Right lobe of liver (tissue), 6 donors: ENCODE measurements at places on chromosomes 3 and 15. TPM values are rescaled to one million over a fixed set of nuclear protein-coding genes. Genes with fewer than 3 reads are reported as not detected.

GRCh38 chr3:166499636-166500035 is 662.4 kb upstream of the BCHE start:
- DNase-seq: no peak

DNA sequence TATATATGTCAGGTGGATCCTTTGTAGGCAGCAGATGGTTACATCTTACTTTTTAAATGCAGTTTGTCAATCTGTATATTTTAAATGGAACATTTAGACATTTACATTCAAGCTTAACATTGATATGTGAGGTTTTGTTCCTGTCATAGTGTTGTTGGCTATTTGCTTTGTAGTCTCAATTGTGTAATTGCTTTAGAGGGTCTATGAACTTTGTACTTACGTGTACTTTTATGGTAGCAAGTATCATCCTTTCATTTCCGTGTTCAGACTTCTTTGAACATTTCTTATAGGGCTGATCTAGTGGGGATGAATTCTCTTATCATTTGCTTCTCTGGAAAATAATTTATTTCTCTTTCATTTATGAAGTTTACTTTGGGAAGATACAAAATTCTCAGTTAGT is 656.0 kb downstream of the OTOL1 start:
- no peak for DNase-seq

GRCh38 chr3:37814547-37814946 is 47.1 kb upstream of the CTDSPL start:
- no peak for DNase-seq

DNA sequence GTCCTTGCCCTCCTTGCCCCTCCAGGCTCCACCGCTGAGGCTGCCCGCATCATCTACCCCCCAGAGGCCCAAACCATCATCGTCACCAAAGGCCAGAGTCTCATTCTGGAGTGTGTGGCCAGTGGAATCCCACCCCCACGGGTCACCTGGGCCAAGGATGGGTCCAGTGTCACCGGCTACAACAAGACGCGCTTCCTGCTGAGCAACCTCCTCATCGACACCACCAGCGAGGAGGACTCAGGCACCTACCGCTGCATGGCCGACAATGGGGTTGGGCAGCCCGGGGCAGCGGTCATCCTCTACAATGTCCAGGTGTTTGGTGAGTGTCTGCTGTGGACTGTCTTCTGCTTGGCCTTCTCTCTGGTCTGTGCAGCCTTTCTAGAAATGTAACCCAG is 61.0 kb downstream of the BOC start:
- no peak for DNase-seq

DNA sequence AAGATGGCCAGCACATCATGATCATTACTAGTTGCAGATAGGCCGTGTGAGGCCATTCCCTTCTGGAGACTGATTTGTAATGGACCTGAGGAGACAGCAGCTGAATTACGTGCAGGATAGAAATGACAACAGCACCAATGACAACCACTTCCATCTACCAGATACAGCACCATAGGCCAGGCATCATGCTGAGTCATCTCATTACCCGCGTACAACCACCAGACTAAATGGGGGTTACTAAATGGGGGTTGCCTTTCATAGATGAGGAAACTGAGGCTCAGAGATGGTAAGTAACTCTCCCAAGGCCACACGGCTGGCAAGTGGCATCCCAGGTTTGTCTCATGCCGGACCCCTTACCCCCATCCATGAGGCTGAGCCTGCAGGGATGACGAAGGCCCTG is 32.8 kb upstream of the FAM107A start:
- no peak for DNase-seq

Gene RETNLB
- total RNA-seq: not detected

Gene LOXL1
- 1.1 TPM for total RNA-seq

DNA sequence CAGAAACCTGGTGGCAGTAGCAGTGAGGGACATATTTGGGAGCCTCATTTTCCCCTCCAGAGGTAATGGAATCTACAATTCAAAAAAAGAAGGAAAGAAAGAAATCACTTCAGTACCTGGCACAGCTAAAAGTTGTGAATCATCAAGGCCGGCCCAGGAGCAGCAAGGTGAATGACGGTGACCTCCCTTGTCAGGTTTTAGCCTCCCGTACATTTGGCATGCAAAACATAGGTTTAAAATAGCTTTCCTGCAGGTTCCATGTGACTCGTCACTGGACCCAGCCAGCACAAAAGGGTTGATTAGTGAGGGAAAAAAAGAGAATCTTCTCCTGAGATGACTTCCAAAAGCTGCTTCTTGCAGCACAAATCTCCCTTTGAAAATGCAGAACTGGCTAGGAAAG is 394.2 kb downstream of the LSAMP start:
- no peak for DNase-seq

Gene C3orf85
- 8.3 TPM for total RNA-seq

GRCh38 chr3:38039101-38039898 is at the start of gene DLEC1:
DLEC1 (plus strand) TSS chr3:38039208; CDS start chr3:38039226, 18 bp downstream.
- DNase-seq: peak; percentile 75

Gene GOLGA8S
- 0.20 TPM for total RNA-seq

Gene MKRN2OS
- not detected for total RNA-seq

DNA sequence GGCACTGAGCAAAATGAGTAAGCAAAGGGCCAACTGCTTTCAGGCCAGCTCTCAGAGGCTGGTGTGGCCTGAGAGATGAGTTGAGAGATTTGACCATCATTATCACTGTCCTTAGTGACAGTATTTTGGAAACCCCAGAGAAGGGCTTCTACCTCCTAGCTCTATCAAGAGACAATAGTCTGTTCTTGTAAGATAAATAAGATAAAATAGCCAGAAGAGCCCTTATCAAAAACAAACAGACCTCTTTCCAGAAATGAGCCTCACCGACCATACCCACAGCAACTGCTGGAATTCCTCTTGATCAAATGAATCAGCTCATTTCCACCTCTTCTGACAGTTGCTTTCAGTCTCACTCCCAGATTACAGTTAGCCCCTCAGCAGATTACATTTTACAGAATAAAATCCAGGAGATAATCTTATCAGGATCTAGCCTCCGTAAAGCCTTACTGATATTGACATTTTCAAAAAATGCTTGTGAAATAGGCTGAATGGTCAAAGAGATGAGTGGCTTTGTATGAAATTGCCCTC is 4.5 kb downstream of the HDC start:
- DNase-seq: no peak

- no peak for DNase-seq
These were observed 129.6 kb downstream of the CHSY1 start for GRCh38 chr15:101122266-101122665.

Gene ABI3BP
- 4.7 TPM for total RNA-seq

DNA sequence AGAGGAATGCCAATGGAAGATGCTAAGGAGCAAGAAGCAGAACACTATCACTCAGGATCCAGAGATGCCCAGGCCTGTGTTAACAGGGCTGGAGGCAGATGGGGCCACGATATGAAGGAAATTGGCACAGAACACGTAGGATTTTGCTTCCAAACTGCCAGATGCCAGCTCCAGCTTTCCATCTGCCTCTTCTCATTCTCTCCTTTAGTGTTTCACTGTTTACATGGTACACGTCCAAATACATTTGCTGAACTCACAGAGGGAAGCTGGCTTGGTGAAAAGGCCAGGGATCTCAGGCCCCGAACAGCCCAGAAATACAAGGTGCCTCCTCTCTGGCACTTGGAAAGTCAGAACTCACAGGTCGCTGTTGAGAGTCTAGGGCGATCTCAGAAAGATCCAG is 187.0 kb downstream of the NTRK3 start:
- no peak for DNase-seq

Gene SLC51B
- total RNA-seq: 1.9 TPM

Gene CNBP
- total RNA-seq: 215 TPM

- no peak for DNase-seq
These were observed 4.9 kb downstream of the FLNB start for GRCh38 chr3:58013099-58013498.

DNA sequence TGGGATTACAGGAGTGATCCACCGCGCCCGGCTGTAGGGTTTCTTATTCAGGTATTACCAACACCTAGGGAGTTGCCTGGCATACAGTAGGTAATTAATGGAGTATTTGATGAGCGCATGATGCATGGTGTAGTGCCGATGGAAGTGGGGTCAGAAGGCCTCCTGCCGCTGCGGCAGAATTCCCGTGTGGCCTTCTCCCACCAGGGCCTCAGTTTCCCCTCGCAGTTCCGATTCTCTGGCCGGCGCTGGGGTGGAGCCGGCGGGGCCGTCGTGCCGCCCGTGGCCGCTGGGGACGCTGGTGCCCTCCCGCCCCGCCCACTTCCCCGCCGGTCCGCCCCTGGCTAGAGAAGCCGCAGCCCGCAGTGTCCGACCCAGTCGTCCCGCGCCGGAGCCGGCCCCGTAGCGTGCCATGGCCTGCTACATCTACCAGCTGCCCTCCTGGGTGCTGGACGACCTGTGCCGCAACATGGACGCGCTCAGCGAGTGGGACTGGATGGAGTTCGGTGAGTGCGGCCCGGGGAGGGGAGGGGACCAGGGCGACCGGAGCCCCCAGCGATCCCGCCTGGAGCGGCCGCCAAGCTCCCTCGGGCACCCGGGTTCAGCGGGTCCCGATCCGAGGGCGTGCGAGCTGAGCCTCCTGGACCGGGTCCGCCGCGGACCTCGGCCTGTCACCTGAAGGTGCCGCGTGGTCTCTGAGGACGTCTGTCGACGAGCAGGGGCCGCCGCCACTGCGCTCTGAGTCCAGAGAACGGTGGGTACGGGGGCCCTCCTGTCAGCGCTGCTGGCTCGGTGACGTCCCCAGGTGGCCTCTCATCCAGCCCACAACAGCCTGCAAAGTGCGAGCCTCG is at the start of gene IRAK2:
Gene IRAK2, plus strand, starts transcription at position 374 of the 848 bp plus-strand sequence. Its CDS starts 36 bp downstream, at position 410.
- peak; percentile 89 for DNase-seq

DNA sequence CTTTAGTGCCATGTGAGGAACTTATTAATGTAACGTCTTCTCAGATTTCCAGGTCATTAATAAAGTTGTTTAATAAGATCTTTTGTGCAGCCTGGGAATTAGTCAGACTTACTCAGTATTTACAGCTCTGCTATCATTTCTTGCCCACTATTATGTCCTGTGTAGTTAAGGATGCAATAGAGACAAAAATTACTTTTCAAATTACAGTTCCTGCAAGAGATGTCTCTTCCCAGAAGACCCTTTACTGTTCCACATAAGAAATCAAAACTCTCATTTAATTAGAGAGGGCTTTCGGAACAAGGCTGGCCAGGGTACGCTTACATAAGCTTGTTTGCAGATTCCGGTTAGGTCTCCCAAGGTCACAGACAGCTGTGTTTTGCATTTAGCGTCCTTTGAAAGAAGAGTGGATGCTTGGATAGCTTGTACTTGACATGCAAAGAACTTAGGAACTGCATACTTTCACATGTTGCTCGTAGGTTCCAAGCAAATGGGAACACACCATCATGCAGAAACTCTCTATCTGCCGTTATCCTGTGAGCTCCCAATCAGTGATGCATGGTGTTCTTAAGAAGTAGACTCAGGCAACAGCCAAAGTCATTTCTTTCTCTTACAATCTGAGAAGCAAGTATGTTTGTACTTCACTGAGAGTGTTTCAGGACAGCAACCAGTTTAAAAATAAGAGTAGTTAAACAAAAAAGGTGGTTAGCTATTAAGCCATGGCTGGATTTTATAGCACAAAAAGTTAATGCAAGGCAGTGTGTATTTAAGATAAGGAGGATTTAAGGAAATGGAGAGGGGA is 37.4 kb downstream of the FILIP1L start:
- DNase-seq: no peak

GRCh38 chr3:192220915-192221314 is 506.4 kb downstream of the FGF12 start:
- peak; percentile 65 for DNase-seq

DNA sequence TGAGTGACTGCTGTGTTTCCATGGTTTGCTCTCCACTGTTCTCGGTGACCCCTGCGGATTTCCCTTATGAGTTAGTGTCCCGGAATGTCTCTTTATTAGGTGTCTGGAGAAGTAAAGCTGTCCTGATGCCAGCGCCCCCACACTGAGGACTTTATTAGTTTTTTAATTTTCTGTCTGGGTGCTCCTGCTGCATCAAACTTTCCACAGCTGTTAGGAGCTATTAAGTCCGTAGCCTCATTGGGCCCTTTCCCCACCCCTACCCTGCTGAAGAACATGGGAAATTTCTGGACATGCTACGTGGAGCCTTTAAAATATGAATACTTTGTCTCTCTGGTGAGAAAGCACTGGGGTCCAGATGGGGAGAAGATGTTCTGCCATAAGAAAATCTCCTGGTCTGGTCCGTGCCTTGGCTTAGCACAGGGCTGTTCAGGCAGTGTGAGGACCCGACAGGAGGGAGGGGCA is 161.7 kb upstream of the HES1 start:
- DNase-seq: no peak

GRCh38 chr15:89070197-89071124 is 17.8 kb upstream of the ABHD2 start:
- DNase-seq: no peak

DNA sequence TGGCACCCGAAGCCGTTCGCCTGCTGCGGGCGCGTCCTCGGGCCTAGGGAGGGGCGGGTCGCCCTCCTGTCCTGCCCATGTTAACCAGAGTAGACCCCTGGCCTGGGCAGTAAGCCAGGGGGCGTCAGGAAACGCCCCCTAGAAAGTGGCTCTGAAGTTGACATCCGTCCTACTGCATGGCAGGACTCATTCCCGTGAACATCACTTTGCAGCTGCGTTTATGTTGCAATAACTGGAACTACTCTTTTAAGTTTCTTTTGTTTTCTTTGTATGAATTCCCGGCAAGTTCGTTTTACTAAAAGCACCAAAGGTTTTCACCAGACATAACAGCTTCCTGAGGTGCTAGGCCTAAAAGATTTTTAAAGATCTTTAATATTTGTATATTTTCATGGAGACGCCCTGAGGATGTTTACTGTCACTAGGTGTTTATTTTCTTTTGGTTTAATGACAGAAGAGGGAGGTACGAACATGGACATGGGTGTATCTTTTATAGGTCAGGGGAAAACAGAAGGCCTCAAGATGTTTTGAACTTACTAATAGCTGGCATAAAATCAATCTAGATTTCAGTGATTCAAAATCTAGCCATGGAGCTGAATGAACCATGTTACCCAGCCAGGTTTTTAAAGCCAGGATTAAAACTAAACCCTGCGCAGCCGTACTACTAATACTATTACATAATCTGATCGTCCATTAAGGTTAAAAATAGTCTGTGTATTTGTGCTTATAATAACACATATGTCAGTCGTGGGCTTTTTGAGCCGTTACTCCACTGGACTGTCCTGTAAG is 1.0 kb downstream of the C15orf61 start:
- no peak for DNase-seq

GRCh38 chr3:49703443-49703927 is 14.1 kb downstream of the RNF123 start:
- peak; percentile 52 for DNase-seq

- no peak for DNase-seq
These were observed 312.3 kb downstream of the SV2B start for GRCh38 chr15:91412138-91412928.

- DNase-seq: peak; percentile 72
These were observed 89.0 kb upstream of the STRIT1 start for GRCh38 chr3:155382396-155383042.

DNA sequence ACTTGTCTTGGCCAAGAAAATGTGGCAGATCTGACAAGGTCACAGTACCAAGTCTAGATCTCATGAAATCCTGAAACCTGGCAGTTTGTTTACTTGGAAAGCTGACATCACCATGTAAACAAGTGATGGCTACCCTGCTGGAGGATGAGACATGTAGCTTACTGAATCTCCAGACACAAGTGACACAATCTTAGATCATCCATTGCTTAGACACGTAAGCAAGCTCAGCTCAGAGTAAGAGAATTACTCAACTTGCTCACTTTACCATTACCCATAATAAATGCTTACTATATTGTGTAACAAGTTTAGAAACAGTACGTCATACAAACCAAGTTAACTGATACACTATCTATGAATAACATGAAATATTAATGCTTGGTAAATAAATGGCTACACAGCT is 263.8 kb downstream of the TBC1D5 start:
- DNase-seq: no peak

Gene SAMD7
- total RNA-seq: not detected

- DNase-seq: no peak
These were observed 11.7 kb downstream of the MEGF11 start for GRCh38 chr15:66241908-66242285.

Gene SUCNR1
- 3.0 TPM for total RNA-seq
